ENCODE measurements at places on chromosomes 12 and 14.
A peak's percentile ranks its signal among the peaks of the same experiment; 100 is the strongest.

DNA sequence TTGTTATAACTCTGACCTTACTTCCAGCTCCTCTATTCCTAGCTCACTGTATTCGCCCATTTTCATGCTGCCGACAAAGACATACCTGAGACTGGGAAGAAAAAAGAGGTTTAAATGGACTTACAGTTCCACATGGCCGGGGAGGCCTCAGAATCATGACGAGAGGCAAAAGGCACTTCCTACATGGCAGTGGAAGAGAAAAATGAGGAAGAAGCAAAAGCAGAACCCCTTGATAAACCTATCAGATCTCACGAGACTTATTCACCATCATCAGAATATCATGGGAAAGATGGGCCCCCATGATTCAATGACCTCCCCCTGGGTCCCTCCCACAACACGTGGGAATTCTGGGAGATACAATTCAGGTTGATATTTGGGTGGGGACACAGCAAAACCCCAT lies 14.5 kb upstream of the PHC1 start:
- DNase-seq = no peak

- no peak for DNase-seq
Observed at GRCh38 chr14:91980157-91980556, 32.7 kb upstream of the FBLN5 start.

GRCh38 chr14:49982501-49982951 lies 89.6 kb downstream of the ARF6 start:
- DNase-seq = no peak

DNA sequence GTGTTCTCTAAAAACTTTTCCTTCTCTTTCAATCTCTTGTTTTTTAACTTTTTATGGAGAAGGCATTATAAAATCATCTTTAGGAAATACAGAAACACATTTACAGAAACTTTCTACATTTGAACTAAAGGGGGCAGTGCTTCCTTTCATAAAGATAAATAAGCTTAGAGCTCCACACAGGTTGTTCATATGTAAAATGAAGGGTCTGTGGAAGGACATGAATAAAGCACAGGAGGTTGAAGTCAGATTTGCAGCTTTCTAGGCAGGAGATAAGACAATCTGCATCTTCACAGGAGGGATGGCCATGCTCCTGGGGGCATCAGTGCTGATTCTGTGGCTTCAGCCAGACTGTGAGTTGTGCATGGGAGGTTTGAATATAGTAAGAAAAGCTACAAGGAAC lies 426.0 kb downstream of the DAD1 start:
- DNase-seq = no peak

DNA sequence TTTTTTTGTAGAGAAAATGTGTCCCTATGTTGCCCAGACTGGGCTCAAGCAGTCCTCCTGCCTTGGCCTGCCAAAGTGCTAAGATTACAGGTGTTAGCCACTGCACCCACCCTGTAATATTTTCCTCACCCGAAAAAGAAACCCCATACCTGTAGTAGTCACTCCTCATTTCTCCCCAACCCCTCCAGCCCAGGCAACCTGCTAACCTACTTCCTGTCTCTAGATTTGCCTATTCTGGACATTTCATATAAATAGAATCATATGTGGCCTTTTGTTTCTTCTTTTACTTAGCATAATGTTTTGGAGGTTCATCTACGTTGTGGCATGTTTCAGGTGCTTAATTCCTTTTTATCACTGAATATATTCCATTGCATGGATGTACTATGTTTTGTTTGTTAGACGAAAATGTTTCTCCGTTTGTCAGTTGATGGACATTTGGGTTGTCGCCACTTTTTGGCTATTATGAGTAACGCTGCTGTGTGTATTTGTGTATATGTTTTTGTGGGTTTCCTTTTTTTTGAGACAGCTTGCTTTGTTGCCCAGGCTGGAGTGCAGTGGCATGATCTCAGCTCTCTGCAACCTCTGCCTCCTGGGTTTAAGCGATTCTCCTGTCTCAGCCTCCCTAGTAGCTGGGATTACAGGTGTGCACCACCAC lies 6.2 kb downstream of the ANKRD13A start:
- DNase-seq = no peak

DNA sequence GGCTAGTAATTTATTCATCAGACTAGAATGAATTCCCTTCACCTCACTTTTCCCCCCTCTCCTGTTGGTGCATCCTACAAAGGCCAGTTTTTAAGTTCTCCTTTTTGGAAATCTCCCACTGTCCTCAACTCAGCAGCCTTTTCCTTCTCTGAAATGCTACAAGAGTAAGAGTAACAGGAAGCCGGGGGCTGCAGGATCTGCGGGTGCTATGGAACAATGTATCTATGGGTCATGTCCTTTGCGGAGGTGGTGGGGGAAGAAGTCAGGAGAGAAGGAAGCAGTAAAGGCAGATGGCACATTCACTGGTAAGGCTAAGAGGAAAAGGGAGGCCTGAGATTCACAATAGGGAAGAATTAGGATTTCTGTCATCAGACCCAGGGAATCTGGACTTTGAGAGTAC lies 22.2 kb upstream of the TESC start:
- DNase-seq = no peak

- no peak for DNase-seq
Observed at GRCh38 chr12:109815757-109816617, 17.2 kb downstream of the TRPV4 start.

DNA sequence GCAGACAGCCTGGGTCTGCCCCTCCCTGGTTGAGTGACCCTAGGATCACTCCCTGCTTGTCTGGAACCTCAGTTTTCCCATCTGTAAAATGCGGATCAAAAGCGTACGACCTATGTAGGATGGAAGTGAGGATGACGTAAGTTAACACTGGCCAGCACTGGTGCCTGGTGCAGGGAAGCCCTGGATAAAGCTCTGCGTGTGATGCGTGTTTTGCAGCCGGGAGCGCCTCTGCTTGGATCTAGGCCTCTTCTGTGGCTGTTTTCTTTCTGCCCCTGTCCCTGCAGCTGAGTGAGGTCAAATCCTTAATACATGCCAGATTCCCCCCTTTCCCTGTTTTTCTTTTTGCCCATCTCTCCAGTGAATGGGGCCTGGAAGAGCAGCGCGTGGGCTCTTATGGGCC lies 201.5 kb downstream of the RBM19 start:
- DNase-seq = no peak

- DNase-seq = no peak
Observed at GRCh38 chr14:51079085-51079484, 15.8 kb downstream of the TRIM9 start.

DNA sequence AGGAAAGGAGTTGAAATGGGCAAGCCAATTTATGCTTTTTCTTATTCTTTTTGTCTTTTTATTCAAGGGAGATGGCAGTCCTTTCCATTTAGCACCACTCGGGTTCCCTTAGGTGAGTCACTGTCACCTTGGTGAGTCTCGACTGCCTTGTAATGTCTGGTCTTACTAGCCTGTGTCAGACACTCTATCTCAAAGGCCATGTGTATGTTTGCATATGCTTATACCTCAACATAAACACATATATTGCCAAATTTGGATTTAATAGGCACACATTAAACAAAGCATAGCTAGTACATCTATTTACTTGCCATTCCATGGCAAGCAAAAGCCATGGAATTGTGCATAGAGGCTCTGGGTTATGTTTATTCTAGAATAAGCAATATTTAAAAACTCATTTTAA lies 624.9 kb upstream of the FOXG1 start:
- DNase-seq = no peak

DNA sequence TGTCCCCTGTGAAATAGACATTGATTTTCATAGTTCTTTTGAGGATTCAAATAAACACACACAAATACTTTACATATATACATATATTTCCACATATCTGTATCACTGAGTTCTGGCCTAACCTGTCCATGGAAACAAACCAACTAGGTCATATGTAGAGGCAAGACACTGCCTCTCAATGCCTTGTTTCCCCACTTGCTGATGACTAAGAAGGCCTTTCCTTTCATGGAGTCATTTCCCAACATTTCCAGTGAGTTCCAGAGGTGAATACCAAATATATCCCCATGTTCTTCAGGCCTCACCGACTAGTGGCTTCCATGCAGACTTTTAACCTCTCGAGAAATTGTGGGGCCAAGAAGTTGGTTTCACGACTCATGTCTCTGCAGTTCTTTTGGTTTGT lies 120.8 kb downstream of the DNAI7 start:
- no peak for DNase-seq

DNA sequence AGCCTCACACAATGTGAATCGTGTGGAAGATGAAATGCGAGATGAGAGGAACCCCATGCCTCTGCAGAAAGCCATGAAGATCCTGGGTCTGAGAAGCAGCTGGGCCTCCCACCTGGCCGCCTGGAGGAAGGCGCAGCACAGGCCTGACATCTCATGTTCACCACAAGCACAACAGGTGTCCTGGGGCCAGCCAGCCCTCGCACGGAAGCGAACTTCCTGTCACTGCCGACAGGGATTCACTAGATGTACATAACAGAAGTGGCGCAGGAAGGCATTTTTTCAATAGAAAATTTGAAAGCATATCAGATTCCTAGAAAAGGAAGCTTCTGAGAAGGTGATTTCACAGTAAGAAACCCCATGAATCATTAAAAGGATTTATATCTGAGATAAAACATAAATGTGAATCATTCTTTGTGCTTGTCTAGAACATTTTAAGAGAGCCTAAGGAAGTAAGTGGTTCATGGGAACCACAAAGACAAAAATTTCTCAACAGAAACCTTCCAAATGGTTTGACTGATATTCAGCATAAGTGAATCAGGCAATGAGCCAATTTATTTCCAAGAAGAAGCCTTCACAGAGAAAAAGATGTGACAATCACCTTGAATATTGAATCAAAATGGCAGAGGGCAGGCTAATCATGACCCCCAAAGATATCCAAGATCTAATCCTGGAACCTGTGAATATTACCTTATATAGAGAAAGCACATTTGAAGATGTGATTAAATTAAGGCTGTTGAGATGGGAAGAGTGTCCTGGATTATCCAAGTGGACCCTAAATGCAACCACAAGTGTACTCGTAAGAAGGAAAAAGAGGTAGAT lies 311.9 kb downstream of the DUSP6 start:
- peak; percentile 77 for DNase-seq

GRCh38 chr12:82146740-82147139 lies 211.4 kb downstream of the CCDC59 start:
- DNase-seq = no peak

GRCh38 chr14:68014771-68015170 lies 195.2 kb downstream of the RAD51B start:
- DNase-seq = no peak

DNA sequence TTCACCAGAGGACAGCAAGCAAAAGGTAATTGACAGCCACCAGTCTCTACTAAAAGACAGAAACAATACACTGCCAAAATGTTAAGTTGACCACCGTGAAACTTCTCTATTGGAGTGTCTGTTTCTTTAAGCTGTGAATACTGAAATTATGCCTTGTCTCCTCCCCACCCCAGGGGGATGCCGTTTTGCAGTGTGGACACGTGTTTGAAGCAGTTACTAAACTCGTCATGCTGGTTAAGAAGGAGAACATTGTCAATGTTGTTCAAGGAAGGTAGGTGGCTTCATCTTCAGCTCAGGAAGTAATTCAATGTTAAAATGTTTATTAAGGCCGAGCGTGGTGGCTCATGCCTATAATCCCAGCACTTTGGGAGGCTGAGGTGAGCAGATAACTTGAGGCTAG lies 32.8 kb downstream of the KCTD10 start:
- DNase-seq = no peak

GRCh38 chr14:44030831-44031383 lies 476.2 kb downstream of the FSCB start:
- no peak for DNase-seq

GRCh38 chr12:110312581-110313360 lies 31.7 kb downstream of the ATP2A2 start:
- no peak for DNase-seq

DNA sequence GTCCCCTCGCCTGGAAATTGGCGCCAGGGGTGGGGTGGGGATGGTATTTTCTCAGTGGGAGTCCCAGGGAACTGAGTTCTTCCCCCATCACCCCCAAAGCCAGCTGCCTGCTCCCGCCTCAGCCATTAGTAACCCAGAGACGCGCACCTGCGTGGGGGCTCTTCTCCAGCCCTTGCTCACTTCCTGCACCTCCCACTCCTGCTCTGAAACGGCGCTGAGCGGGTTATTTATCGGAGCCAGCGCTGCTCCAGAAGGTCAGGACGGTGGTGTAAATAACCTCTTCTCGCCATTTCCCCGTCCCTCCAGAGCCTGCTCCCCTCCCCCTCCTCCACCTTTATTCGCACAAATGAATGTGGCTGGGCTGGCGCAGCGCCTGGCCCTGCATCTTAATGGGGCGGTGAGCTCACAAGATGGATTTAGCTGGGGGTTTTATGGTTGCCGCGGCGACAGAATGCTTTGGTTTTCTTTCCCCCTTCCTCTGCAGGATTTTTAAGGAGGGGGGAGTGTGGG lies 12.2 kb downstream of the GPR84 start:
- DNase-seq = peak; percentile 30

- DNase-seq = no peak
Observed at GRCh38 chr12:116101991-116102390, 175.5 kb downstream of the MED13L start.

DNA sequence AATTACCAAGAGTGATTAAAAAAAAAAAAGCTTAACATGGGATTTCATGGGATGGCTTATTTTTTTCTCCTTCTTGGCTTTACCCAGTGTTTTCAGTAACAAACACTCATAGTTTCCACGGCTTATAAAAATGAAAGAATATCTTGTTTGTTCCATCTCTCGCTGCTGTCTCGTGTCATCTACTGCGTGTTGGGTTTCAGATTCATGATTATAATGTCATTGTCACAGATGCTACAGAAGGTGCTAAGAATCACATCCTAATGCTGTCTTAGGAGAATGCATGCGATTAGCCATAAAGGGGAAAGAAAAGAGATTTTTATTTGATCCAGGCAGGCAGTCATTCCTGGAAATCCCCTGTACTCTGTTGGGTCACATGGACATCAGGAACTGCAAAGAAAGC lies 1267.6 kb upstream of the TMEM132C start:
- DNase-seq = no peak

DNA sequence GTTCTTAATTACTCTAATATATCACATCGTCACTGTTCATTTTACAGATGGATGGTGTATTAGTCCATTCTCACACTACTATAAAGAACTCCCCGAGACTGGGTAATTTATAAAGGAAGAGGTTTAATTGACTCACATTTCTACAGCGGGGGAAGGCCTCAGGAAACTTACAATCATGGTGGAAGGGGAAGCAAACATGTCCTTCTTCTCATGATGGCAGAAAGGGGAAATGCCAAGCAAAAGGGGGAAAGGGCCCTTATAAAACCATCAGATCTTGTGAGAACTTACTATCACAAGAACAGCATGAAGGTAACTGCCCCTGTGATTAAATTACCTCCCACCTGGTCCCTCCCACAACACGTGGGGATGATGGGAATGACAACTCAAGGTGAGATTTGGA lies 6.5 kb downstream of the TMBIM4 start:
- DNase-seq = no peak

DNA sequence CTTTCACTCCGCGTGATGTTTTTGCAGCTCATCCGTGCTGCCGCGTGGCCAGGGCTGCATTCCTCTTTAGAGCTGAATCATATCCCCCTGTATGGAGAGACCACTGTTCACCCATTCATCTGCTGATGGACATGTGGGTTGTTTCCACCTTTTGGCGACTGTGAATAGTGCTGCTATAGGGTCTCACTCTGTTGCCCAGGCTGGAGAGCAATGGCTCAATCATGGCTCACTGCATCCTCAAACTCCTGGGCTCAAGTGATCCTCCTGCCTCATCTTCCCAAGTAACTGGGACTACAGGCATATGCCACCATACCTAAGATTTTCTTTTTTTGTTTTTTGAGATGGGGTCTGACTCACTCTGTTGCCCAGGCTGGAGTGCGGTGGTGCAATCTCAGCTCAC lies 36.5 kb downstream of the RILPL1 start:
- DNase-seq = no peak

- no peak for DNase-seq
Observed at GRCh38 chr12:38159591-38160317, 156.8 kb upstream of the ALG10B start.

- DNase-seq = no peak
Observed at GRCh38 chr14:33629792-33630191, 321.1 kb downstream of the EGLN3 start.
